ENCODE measurements at places on chromosomes 5 and 9.

DNA sequence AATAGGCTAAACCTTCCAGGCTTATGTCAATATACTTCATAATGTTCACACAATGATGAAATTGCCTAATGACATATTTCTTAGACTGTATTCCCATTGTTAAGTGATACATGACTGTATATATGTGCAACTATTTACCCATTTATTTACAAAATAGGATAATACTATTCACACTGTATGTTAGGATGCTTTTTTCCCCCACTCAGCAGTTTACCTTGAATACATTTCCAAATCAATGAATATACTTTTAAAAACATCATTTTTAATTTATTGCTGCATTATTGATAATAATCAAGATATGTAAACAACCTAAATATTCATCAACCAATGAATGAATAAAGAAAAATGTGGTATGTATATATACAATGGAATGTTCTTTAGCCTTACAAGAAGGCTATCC is 55.5 kb downstream of the PCSK1 start:
- DNase-seq = no peak

GRCh38 chr5:24850926-24851486 is 206.2 kb upstream of the CDH10 start:
- no peak for DNase-seq

- no peak for DNase-seq
Observed at GRCh38 chr5:93909356-93909755, 168.0 kb upstream of the POU5F2 start.

DNA sequence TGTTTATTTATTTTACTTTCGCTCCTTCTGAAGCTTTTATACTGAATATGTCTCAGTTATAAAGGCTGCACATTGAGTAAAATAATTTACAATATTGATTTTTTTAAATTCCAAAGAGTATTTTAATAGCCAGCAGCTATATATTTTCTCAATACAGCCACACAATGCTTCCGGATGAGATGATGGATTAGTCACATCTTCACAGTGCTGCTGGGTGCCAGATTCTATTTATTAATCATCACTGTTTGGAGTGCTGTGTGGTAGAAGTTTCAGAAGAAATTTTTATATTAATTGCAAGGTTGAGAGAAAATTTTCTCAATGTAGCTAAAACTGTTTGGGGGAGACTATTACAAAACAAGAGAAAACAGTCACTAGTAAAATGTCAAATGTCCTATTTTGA is 989.8 kb downstream of the TLE4 start:
- no peak for DNase-seq

DNA sequence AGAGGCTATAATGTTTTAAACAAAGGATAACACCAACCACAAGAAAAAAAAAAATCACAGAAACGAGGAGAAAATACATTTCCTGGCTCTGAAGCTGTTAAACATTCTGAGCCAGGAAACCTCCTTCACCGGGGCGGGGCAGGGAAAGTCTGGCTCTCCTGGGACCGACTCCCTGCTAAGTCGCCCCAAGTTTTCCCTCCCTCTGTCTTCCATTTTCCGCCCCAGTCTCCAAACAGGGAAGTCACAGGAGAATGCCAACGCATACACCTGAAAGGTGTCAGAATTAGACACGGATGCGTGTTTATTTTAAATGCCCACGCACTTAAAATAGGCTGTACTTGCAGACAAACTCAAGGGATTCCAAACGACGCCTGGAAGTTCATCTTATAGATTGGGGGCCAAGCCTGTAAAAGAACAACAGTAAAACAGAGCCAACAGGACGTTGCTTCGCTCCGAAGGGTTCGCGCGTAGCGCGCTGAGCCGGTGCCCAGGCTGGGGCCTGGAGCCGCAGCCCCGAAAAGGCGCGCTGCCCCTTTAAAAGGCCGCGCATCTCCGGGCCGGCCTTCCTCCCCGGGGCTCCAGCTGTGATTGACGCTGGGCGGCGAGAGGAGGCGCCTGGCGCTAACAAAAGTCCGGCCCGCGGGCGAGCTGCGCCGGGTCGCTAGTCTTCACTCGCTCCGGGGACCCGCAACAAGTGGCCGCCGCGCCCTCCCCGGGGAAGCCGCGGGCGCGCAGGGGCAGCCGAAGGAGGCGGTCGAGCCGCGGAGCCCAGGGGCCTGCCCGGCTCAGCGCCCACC is at the start of gene FBXL7:
FBXL7 (plus strand) TSS at position 653 of the 797 bp plus-strand sequence.
- no peak for DNase-seq

GRCh38 chr5:104111632-104112031 is 549.0 kb upstream of the NUDT12 start:
- DNase-seq = no peak

GRCh38 chr5:52870448-52870847 is 82.7 kb downstream of the ITGA1 start:
- DNase-seq = no peak

DNA sequence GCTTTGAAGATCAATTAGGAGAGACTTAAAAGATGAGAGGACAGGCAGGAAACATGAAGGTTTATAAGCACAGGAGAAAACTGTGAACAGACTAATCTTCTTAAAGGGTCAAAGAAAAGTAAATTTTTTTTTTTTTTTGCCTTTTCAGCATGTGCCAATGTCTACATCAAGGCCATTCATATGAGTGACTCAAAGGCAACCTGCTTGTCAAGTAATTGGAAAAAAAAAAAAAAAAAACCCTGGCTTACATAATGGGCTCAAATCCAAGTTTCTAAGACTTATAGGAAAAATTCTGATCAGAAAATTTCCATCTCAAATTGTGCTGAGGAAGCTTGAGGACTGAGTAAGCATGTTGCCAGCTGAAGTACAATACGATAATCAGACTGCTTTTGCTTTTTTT is 15.9 kb downstream of the PPP2R2B start:
- no peak for DNase-seq

GRCh38 chr9:4068914-4069313 is 231.0 kb downstream of the GLIS3 start:
- DNase-seq = no peak

DNA sequence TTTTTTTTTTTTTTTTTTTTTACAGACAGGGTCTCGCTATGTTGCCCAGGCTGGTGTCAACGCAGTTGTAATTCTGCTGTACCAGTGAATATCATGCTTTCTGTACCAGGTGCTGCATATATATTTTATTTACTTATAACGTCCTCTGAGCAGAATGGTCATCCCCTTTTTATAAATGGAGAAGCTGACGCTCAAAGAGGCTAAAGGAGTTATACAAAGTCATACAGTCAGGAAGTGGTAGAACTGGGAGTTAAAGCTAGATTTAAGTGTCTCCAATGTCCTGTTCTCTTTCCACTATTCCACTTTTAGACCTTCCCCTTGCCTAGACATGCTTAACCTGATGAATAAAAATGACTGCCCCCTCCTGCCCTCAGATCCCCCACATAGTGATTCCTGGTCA is 1.2 kb upstream of the SIL1 start:
- DNase-seq = no peak

GRCh38 chr9:130899051-130899748 is 2.6 kb upstream of the QRFP start:
- no peak for DNase-seq

- no peak for DNase-seq
Observed at GRCh38 chr5:120734033-120734432, 269.9 kb downstream of the PRR16 start.

GRCh38 chr9:89881431-89881830 is 276.6 kb downstream of the GADD45G start:
- no peak for DNase-seq

DNA sequence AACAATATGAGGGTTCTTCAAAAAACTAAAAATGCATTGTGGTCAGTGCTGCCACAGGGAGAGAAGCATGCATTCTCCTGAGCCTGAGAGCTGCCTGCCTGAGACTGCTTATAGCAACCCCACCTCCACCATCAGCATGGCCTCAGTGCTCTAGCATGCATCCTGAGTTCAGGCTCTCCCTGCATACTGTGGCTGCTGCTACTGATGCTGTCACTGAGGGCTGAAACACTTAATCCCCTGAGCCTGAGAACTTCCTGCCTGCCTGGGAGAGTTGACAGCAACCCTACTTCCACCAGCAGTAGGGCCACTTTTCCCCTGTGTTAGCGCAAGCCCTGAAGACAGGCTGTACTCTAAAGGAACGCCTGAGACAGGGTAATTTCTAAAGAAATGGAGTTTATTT is 206.0 kb downstream of the FBXO4 start:
- no peak for DNase-seq

GRCh38 chr5:103758996-103759395 is 196.4 kb upstream of the NUDT12 start:
- DNase-seq = no peak

- DNase-seq = no peak
Observed at GRCh38 chr9:81653240-81653639, 36.1 kb downstream of the TLE1 start.

DNA sequence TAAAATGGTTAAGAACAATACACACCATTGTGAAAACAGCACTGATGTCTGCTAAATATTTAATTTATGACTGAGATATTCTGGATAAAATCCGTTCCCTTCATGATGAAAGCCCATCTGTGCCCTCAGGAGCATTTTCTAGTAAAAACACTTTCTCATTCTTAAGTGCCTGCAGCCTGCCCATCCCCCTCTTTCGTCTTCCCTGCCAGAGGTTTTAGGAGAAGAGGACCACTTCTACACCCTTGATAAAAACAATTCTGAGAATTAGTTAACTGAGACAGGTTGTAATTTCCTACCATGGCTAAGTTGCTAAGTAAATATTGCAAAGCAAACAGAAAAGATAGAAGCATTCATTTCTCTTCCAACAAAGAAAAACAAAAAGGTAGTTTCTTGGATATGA is 272.6 kb downstream of the ATPSCKMT start:
- no peak for DNase-seq

- no peak for DNase-seq
Observed at GRCh38 chr9:68537616-68537880, 3.1 kb downstream of the TMEM252 start.

- DNase-seq = no peak
Observed at GRCh38 chr9:101737705-101738565, 512 bp downstream of the GRIN3A start.

- DNase-seq = no peak
Observed at GRCh38 chr5:122291000-122291901, 20.8 kb upstream of the SNCAIP start.

DNA sequence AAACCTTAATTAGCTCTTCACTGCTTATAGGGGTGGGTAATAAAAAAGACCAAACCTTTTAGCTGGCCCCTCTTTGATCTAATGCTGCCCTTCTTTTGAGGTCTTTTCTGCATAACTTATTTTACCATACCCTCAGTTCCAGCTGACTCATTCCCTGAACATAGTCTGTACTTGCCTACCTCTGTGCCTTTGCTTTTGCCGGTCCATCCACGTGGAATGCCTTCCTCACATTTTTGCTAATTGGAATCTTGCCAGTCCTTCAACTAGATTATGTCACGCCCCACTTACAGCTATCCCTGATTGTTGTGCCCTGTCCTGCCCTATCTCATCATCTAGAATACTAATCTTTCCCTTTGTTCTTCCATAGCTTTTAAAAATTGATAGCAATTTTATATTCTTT is 44.2 kb downstream of the FAF2 start:
- no peak for DNase-seq

DNA sequence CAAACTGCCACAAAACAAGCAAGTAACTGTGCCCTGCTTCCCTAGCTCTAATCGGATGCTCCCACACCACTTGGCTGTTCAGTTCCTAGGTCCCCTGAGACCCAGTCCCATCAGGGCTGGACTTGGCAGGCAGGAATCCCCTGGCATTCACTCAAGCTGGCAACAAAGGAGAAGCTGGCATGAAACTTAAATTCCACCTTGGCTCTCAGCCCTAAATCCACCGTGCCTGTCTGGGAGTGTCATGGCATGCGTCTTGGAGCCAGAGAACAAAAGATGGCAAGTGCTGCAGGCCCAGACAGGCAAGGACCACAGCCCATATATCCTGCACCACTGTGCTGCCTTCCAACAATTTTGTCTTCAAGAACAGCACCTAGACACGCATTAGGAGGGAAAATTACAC is 38.2 kb downstream of the ETF1 start:
- DNase-seq = no peak

DNA sequence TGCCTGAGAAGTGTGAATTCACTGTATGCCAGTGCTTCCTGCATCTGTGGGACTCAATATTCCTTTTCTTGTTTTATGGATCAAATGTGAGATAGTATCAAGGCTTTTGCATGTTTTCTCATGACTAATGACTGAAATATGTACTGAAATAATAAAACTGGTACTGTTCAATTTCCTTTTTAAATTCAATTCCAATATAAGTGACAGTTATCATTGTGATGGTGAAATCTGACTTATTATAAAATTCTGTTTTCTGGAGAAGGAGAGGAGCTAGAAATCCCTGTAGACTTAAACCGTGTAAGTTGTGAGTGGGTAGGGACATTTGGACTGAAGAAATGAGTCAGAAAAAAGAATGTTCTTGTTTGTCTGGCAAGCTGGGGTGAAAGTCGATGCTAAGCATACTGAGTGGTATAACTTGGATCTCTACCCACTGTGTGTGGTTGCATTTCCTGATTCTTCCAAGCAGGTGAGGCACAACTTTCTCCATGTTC is 245.2 kb downstream of the EFNA5 start:
- no peak for DNase-seq

- no peak for DNase-seq
Observed at GRCh38 chr5:460273-460625, 17.3 kb downstream of the EXOC3 start.

GRCh38 chr9:26656003-26656870 is 236.4 kb downstream of the CAAP1 start:
- DNase-seq = no peak

DNA sequence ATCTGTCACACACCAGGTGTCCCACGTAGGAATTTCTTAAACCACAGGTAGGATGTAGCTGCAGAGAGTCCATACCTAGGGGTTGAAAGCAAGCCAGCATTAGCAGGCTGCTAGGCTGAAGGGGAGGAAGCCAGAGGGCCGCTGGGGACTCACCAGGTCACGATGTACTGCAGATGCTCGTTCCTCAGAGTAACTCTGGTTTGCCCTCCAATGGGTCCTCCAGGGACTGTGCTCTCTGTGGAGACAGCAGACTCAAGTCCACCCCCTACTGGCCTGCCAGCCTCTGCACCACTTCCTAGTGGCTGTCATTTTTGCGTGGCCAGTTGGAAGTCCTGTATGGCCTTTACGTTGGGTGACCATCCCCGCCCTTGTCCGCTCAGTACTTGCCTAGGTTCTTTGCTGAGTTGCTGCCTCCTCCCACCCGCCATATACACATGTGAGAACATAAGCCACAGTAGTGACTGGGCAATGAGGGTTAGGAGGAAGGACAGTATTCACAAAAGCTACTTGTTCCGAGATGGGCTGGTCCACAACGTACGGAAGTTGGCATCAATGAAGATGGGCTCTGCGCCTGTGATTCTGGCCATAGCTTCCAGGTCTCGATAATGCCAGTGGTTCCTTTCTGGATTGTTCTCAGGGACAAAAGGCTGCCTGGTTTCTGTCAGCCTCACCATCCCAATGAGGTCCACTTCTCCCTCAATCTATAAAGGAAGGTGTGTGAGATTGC is 4.1 kb downstream of the RPL7A start:
- no peak for DNase-seq

Measured in stimulated activated CD4-positive, alpha-beta T cell treated with anti-CD3 and anti-CD28 coated beads, Interleukin-1b, Interleukin-23, amount 100 ng/mL, for 1 hour (primary cell).